ENCODE measurements at places on chromosomes 11 and 22.

GRCh38 chr11:46216019-46216764 is 61.3 kb upstream of the CREB3L1 start:
- DNase-seq: no peak

- DNase-seq: no peak
These were observed 49.8 kb downstream of the FEZ1 start for GRCh38 chr11:125446279-125446678.

GRCh38 chr11:32566517-32566916 is 17.1 kb upstream of the EIF3M start:
- DNase-seq: no peak

DNA sequence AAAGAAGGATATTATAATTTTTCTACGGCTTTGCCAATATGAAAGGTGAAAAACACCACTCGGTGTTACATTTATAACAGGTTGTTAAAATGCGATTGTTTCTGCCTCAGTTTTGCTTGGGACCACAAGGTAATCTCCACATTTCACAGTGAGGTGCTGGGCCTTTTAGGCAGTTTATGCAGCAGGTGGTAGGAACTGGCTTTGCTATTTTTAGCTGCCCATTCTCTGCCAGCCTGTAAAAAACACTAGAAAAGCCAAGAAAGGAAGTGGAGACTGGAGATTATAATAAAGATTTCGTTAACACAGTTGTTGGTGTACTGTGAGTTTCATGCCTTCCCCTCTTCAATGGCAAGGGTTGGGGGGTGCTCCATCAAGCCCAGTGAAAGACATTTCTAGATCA is 8.0 kb upstream of the MRPL16 start:
- no peak for DNase-seq

- no peak for DNase-seq
These were observed 8.4 kb downstream of the KCTD17 start for GRCh38 chr22:37059876-37060449.

- no peak for DNase-seq
These were observed 187.4 kb upstream of the API5 start for GRCh38 chr11:43124272-43124935.

GRCh38 chr11:126485021-126485792 is 129.7 kb downstream of the ST3GAL4 start:
- DNase-seq: no peak

GRCh38 chr11:12377106-12377823 is at the start of gene PARVA:
PARVA (plus strand) TSS chr11:12377571; CDS start chr11:12377648, 77 bp downstream.
- DNase-seq: no peak

GRCh38 chr11:119179983-119180382 is 5.3 kb upstream of the NHERF4 start:
- DNase-seq: no peak

GRCh38 chr11:703506-703905 is 2.5 kb upstream of the EPS8L2 start:
- no peak for DNase-seq

DNA sequence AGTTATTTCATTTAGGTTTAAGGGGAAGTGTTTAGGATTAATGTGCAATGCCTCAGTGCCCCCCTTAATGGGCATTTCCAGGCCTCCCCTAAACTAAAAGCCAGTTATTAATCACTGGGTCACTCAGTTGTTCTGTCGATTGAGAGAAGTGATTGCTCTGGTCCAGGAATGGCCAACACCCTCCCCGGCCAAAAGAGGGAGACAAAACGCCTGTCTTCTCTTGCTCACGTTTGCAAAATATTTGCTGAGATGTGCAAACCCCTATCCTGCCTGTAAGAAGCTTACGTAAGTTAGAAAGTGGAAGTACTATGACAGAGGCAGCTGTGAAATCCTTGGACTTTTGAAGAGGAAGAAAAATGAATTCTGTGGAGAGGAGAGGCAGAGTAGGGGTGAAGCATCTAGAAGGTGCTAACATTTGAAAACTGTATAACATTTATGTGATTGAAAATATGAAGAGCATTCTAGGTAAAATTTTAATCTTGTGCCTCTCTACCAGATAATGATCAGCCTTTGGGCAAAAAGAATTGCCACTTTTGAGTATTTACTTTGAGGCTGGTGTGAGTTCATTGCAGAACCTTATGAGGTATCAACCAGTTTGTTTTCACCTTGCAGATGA is 37.7 kb downstream of the NTM start:
- DNase-seq: no peak

GRCh38 chr11:36006556-36006955 is 62.7 kb downstream of the LDLRAD3 start:
- no peak for DNase-seq

DNA sequence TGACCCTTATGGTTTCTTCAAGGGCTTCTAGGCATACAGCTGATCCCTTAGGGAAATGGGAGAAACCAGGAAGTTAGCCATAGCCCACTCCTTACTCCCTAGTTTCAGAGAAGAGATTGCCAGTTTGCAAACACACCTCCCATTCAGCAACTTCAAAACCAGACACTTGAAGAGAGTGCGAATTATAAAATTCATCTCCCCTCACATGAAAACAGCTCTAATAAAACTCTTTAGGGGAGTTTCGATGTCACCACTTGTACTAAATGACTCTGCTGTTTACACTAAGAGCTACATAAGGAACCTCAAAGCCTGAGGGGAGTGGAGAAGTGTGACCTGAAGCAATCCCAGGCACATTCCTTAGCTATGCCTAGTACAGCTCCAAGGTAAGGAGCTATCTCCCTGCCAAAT is 8.3 kb downstream of the LGR4 start:
- no peak for DNase-seq

DNA sequence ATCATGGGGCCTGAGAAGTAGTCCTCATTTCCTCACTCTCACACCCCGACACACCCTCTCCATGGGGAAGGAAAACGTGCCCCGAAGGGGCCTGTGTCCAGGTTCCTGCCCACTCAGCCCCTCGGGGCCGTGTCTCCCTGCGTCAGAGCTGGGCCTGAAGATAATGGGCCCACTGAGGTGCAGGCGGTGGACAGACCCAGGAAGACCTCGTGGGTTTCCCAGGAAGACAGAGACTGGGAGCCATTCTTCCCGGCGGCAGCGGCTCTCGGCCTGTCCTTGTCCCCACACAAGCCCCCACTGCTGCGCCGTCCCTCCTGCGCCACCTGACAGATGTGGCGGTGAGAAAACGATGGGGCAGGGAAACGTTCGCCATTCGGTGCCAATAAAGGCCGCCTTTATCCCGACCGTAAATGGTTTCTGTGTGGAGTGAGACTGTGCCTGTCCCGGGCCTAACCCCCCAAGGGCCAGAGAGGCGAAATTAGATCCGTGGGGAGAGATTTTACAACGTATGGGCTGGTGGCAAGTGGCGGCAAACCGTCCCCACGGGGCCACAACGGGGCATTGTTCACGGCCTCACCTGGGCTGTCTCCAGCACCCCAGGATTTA is 89.0 kb downstream of the CDKN1C start:
- DNase-seq: no peak

DNA sequence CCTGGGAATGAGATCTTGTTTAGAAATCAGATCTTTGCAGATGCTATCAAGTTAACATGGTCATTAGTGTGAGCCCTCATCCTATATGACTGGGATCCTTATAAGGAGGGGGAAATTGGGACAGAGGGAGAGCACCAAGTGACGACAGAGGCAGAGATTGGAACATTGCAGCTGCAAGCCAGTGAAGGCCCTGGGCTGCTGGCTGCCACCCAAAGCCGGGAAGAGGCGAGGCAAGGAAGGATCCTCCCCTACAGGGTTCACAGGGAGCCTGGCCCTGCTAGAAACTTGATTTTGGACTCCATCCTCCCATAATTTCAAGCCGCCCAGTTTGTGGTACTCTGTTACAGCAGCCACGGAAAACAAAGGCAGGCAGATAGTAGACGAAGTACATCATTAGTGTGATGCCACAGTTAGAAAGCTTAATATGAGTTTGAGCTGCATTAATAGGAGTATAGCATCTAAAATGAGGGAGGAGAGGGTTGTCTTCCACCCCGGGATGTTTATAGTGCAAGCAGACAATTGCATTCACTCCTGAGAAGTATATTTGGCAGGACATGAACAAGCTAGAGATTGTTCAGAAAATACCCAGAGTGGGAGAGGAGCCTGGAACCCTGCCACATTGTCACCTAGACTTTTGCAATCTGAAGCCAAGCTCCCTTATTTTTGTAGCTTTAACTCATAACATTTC is 56.8 kb upstream of the CLMP start:
- no peak for DNase-seq

DNA sequence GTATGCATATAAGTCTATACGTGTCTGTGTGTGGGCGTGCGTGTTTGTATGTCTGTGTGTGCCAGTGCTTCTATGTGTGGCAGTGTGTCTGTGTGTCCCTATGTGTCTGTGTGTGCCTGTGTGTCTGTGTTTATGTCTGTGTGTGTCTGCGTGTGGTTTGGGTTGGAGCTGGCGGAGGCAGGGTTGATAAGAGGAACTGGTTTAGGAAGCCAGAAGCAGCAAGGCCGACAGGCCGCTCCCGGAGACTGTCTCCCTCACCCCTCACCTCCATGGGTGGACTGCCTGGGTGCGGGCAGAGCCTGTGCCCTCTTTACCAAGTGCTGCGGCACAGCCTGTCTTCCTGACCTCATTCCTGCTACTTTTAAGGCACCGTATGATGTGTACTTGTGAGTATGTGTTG is 327.1 kb upstream of the B3GAT1 start:
- DNase-seq: no peak

DNA sequence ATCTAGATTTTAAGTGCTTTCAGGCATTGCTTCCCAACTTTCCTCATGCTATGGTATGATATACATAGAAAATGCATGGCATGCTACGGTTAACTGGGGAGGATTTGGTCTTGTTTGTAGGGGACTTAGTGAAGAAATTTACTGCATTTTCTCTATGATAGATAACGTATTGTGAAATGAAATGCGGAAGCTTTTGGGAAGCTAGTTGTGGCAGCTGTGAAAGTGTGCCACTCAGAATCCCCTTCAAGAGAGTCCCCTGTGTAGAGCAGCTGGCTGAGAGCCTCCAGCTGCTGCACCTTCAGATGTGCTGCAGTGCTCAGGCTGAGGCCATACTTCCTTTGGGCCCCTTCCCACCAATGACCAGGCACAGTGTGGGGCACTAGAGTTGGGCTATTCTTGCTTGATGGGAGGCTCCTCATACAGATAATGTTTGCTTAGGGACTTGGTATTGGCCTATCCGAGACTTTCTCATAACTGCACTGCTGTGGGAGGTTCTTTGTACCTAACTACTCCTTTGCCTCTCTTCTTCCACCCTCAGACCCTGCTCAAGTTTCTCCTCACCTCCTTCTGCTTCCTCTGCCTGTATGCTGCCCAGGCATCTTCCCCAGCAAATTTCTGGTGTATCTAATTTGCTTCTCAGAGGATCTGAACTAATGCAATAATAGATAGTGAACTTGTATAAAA is 67.3 kb downstream of the HIPK3 start:
- no peak for DNase-seq

DNA sequence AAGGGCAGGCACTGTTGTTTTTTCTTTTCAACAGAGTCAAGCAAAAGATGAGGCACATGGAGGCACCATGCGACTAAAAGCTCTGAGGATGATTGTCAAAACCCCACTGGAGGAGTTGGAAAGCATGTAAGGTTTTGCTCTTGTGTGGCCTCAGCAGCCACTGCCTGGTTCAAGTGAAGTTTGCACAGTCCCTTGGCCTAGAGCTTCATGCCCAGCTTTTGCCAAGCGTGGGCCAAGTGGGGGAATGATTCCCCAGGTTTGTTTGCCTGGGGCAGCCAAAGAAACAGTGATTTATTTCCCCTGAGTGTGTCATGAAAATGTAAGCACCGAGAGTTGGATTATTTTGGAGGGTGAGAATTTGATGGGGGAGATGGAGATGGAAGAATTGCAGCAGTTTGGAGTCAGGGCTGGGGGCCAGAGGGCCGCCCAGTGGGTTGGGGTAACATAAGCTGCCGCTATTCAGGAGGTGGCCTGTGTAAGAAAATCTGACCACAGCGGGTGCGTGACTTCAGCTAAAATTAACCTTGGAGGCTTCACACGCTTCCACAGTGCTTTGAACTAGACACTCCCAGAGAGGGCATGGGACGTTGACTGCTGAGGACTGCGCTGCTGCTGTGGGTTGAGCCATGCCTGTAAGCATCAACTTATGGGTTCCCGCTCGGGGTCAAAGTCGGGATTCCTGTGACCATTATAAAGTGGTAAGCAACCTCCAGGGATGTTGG is 100.7 kb downstream of the NAV2 start:
- no peak for DNase-seq

GRCh38 chr11:45048313-45048841 is 97.7 kb upstream of the TP53I11 start:
- no peak for DNase-seq

GRCh38 chr11:126465573-126466188 is 110.2 kb downstream of the ST3GAL4 start:
- DNase-seq: no peak

- no peak for DNase-seq
These were observed at the start of gene DNAJB7 for GRCh38 chr22:40862013-40862412. DNAJB7 (minus strand) TSS chr22:40862113; CDS start chr22:40861994, 119 bp downstream.

DNA sequence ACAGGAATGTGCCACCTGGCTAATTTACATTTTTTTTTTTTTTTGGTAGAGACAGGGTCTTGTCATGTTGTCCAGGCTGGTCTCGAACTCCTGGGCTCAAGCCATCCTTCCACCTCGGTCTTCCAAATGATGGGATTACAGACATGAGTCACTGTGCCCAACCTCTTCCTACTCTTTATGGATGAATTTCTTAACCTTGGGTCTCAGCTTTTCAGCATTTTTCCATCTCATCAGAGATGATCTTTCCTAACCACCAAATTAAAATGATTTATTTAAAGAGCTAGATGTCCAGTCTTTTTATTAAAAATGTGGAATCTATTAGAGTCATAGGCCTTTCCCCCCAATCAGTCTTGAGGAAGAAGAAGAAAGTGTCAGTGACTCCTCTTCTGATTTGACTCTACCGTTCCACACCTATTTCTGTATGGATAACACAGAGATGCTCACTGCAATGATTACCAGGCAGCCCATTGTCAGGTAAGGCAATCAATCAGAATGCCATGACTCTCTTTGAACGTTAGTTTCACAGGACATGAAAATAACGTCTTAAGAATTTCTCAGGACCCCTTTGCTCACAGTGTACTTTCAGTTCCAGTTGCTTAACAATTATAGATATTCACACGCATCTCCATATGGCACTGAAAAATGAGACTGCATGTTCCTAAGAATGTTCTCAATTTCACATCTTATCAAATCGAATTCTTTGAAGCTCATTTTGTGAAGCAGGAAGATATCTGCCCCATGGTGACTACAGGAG is 51.0 kb downstream of the MIAT start:
- DNase-seq: no peak

GRCh38 chr11:35912883-35913624 is 30.8 kb upstream of the LDLRAD3 start:
- DNase-seq: no peak

DNA sequence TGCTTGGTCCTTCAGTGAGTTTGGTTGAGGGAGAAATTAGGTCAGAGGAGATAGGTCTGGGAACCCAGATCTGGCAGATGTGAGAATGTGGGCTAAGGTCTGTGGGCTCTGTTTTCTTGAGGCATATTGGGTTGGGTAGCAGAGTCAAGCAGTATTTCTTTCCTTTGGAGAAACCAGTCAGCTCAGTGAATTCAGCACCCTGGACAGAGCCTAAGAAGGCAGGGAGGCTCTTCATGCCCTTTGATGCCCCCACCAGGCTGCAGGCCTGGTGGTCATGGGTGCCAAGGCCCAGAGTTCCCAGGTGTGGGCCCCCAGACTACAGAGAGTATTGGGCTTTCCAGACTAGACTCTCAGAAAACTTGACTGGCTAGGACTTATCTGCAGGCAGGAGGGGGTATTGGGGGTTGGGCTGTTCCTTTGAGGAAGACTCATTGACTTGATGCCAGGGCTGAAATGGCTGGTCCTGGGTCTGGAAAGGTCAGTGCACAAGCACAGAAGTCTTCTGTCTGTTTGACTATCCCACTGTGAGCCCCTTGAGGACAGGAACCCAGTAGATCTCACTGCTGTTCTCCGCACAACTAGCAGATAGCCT is 45.3 kb upstream of the NECTIN1 start:
- DNase-seq: no peak

All from stimulated activated CD8-positive, alpha-beta memory T cell treated with anti-CD3 and anti-CD28 coated beads, Interleukin-7, amount 100 ng/mL, for 4 hours (primary cell).